ENCODE measurements at places on chromosomes 3 and 15.
A peak's percentile ranks its signal among the peaks of the same experiment; 100 is the strongest.

DNA sequence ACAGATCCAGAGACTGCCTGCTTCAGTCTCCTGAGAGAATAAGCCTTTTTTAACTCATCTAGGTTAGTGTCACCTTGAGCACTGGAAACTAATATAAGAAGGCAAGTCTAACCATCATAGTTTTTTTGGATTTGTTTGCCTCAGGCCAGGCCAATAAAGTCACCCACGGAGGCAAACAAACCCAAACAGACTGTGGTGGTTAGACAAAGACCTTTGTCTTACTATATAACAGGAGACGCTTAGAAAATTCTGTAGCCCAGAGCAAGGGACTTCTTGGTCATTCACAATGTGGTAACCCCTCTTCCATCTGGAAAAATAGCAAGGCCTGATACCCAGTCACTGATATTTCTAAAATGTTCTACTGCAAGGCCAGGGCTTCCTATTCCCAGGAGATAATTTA is 45.3 kb upstream of the PPP2R3A start:
- DNase-seq: no peak

GRCh38 chr3:102307442-102307841 is 127.4 kb upstream of the ZPLD1 start:
- no peak for DNase-seq

DNA sequence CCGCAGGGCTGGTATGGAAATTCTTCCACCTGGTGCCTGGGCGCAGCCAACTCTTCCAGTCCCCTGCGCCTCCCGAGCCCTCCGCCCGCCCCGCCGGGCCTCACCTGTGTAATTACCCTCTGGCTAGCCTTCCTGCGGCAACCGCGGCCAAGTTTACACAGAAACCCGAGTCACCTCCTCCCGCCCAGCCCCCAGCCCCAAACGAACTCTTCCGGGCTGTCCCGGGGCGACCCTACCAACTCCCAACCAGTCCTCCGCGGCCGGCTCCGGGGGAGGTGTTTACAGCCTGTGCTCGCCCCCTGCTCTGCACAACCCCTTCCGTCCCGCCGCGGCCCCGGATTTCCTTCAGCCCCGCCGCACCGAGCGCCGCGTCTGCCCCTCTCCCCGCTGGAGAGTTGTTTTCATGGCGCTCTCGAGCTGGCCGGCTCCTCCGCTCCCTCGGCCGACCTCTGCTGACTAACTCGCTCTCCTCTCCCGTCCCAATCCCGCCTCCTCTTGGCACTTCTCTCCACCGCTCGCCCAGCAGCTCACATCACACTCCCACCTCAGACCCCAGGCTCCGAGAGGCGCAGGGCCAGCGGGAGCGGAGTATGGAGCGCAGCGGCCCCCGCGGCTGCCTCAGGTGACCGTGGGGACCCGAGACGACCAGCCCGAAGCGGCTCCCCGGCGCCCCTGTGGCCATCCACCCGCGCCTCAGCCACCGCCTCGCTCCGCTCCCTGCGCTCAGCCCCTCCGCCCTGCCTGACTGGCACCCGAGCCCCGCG is 538 bp downstream of the ATOSA start:
- peak; percentile 43 for DNase-seq

DNA sequence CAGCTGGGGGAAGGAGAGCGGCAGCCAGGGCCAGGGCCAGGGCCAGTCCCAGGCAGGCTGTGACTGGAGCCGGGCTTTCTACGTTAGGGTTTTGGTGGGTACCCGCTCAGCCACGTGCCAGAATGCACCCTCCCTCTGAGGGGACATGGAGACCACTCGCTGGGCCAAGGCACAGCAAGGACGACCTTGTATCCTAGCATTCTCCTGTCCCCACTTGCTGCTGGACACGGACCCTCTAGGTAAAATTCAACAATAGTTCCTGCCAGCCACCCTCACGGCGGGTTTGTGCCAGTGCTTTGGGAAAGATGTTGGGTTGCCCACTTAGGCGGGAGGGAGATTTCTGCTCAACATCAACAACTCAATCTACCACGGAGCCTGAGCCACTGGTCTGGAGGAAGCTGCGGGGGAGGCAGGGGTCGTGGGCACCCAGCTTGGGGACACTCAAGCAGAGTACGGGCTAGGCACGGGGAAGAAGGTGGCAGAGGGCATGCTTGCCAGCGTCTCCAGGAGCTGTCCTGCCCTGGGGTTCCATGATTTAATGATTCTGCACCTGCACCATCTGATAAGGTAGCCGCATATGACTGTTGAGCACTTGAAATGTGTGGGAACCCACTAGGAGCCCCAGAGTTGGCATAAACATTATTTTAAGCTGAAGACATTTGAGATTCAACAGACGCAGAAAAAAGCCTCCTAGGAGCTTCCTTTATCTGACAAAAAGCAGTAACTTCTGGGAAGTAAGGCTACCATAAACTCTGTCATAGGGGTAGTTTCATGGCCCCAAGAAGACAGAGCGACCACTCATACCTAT is 22.5 kb upstream of the C15orf39 start:
- DNase-seq: no peak

- DNase-seq: no peak
Observed at GRCh38 chr3:38401246-38401962, 52.3 kb upstream of the ACVR2B start.

DNA sequence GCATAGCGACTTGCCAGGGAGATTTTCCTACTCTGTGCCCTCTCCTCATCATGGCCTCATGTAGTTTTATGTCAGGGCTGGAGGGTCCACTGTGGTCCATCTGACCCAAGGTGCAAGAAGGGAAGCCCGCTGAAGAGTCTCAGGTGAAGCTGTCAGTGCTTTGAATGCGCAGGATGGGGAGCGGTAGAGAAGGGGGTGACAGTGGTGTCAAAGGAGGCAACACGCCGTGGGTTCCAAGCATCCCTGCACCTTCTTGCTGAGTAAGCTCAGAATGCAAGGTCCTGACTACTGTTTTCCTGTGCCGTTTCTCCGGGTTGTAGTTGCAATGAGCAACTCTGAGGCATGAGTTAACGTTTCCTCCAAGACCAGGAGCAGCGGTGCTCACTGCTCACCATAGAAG is 44.9 kb upstream of the RAB6B start:
- no peak for DNase-seq
